ENCODE measurements at places on chromosomes 6 and 20. TPM values are rescaled to one million over a fixed set of nuclear protein-coding genes. Genes with fewer than 3 reads are reported as not detected.

The BHLHE23 gene
- total RNA-seq: not detected

The CLIC1 gene
- total RNA-seq: 943 TPM

The NRSN1 gene
- total RNA-seq: 0.14 TPM

The HUS1B gene
- 0.71 TPM for total RNA-seq

The GZF1 gene
- 4.5 TPM for total RNA-seq

The LY6G6C gene
- total RNA-seq: not detected

The SAMD3 gene
- total RNA-seq: not detected

The OVOL2 gene
- 7.4 TPM for total RNA-seq

Measured in Calu3 (cell line).